AG04450 (cell line): ENCODE measurements at places on chromosomes 7 and 10. TPM values are rescaled to one million over a fixed set of nuclear protein-coding genes. Genes with fewer than 3 reads are reported as not detected.

GRCh38 chr7:92423710-92424131 lies 23.6 kb upstream of the GATAD1 start:
- DNase-seq = no peak

DNA sequence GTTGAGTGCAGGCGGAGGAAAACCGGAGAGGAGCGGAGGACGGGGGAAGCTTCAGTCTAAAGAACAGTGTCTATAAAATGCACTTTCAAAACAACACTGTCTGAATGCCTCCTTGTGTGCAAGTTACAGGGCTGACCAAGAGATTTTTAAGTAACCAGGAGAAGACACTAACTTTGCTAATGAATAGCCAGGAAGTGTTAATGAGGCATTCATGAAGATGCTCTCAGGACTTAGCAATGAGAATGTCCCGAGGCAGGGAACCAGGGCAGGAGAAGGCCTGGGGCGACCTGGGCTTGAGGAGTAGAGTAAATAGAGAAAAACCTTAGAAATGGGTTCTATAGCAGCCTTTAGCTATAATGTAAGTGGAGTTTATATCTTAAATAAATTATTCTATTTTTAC lies 312.1 kb downstream of the SKIDA1 start:
- no peak for DNase-seq

IKZF1 gene
- not detected in 2 replicates for polyA plus RNA-seq

DNA sequence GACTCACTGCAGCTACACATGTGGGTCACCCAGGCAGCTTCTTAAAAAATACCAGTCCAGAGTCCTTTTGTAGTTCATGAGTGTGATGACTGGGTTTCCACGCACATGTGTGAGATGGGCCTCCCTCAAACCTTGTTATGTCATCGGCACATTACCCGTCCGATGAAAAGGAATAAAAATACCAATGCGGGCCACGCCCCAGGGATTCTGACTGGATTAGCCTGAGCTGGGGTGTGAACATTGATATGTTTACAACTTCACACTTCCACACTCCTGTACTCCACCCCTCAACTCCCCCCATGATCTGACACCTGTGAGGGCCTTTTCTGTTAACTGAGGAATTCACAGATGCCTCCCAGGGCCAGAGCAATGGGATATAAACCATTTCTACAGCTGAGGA lies 6.2 kb downstream of the SLC29A3 start:
- DNase-seq = no peak

GRCh38 chr10:116470071-116470470 lies 42.4 kb downstream of the PNLIPRP3 start:
- no peak for DNase-seq

HKDC1 gene
- polyA plus RNA-seq = 0.47 and 0.83 TPM in 2 replicates

GRCh38 chr10:131806146-131806545 lies 94.7 kb upstream of the PPP2R2D start:
- DNase-seq = no peak

SFMBT2 gene
- 1.3 and 1.4 TPM in 2 replicates for polyA plus RNA-seq

GRCh38 chr7:112869111-112869774 lies 79.0 kb upstream of the TMEM168 start:
- DNase-seq = peak; percentile 1
